Stimulated activated CD8-positive, alpha-beta memory T cell treated with anti-CD3 and anti-CD28 coated beads, Interleukin-15, amount 100 ng/mL, for 1 hour (primary cell): ENCODE measurements at places on chromosomes 1 and 21.

- no peak for DNase-seq
These were observed 86.6 kb downstream of the SLC25A24 start for GRCh38 chr1:108113496-108113895.

- no peak for DNase-seq
These were observed 18.2 kb upstream of the MSTO1 start for GRCh38 chr1:155591770-155592169.

DNA sequence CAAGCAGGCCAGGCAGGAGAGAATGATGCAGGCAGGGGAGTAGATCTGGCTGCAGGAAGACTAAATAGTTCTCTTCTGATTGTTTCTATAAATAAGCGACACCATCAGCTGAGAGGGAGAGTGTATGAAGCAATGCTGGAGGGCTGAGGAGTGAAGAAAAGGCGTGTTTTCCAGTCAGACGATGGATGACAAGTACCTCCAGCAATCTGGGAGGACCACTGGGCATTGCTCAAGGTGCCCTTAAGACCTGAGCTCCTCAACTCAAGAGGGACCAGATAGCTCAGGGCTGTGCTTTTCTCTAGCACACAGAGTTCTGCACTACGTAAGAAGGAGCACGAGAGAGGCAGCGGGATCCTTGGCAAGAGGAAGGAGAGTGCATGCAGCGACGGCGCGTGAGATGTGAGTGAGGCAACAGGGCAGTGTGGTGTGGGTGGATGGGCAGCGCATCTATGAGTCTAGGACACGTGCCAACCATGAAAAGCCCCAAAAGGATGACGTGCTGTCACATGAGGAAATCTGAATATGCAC, 36.0 kb downstream of the PABPC4 start:
- DNase-seq: no peak

DNA sequence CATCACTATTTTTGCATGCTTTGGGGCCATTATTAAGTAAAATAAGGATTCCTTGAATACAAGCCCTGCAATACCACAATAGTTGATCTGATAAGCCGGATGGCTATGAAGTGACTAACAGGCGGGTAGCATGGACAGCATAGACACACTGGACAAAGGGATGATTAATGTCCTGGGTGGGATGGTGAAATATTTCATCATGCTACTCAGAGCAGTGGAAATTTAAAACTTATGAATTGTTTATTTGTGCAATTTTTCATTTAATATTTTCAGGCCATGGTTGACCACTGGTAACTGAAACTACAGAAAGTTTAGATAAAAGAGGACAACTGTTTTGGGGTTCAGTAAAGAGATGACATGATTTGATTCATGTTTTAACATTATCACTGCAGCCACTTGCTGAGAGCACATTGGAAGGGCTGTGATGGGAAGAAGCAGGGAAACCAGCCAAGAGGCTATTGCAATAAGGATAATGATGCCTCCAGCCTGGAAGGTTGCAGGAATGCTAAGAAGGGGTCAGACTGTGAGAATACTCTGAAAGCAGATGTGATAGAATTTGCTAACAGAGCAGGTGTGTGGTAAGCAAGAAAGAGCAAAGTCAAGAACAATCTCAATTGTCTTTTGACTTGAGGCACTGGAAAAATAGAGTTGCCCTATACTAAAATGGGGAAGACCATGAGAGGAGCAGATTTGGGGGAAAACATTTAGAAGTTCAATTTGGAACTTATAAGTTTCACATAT, 62.5 kb upstream of the TNFSF4 start:
- no peak for DNase-seq

GRCh38 chr21:36965720-36966065, 776 bp downstream of the HLCS start:
- no peak for DNase-seq

DNA sequence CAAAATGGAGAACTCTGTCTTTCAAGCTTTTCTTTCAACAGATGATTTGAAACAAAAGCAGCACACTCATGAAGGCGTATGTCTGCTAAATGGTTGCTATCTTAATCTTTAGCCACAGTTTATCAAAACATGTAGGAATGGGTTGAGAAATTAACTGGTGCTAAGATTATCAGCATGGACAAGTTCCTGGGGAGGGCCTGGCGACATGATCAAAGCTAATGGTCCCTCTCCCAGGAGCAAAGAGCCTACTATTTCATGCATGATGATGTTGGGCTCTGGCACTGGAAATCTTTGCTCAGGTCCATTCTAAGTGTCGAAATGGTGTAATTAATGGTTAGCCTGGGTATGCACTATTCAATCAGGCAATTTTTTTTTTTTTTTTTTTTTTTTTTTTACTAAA, 91.7 kb downstream of the SLC45A1 start:
- DNase-seq: no peak

- no peak for DNase-seq
These were observed 122.6 kb downstream of the NTNG1 start for GRCh38 chr1:107263291-107263915.

DNA sequence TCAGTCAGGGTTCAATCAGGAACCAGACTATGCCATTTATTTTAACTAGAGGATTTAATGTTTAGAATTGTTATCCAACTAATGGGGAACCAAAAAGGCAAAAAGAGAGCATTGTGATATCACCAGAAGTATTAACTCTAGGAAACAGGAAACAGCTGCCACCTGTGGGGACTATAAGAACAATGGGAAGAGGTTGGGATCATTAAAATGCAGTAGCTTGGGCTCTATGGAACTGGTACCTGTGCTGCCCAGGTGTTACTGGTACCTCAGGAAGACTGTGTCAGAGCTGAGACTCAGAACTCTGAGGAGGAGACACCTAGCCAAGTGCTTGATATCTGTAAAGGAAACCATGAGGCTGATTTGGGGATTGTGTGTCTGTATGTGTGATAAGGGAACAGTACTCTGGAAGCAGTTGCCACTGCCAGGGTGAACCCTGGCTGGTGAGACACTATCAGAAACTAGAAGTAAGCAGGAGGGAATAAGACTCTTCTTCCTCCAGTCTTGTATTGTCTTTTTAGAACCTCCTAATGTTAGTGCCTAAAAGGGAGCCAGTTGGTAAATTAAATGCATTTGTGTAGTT, 49.4 kb downstream of the MAN1A2 start:
- no peak for DNase-seq

DNA sequence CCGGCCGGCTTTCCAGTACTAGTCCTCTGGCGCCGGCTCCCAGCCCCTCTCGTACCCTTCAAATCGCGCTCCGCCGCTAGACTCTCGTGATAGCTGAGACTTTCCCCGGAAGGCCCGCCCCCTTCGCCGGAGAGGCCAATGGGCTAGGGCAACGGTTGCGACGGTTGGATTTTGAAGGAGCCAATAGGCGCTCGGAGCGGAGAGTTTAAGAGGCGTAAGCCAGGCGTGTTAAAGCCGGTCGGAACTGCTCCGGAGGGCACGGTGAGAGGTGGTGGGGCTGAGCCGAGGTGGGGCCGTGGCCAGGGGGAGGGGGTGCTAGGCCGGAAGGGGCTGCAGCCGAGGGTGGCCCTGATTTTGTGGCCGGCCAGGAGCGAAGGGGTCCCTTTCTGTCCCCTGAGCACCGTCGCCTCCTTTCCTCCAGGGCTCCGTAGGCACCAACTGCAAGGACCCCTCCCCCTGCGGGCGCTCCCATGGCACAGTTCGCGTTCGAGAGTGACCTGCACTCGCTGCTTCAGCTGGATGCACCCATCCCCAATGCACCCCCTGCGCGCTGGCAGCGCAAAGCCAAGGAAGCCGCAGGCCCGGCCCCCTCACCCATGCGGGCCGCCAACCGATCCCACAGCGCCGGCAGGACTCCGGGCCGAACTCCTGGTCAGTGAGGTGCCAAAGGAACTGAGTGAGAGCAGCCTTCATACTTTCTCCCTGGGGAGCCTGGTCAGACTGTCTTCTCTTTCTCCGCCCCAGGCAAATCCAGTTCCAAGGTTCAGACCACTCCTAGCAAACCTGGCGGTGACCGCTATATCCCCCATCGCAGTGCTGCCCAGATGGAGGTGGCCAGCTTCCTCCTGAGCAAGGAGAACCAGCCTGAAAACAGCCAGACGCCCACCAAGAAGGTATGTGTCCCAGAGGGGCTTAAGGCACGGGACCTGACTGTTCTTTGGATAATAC, at the start of gene CDC20:
Gene CDC20 (plus strand): TSS at position 236 of the 948 bp plus-strand sequence. CDS start 235 bp downstream, at position 471.
- peak; percentile 96 for DNase-seq
